Activated gamma-delta T cell (primary cell): ENCODE measurements at places on chromosomes 12 and 14.

DNA sequence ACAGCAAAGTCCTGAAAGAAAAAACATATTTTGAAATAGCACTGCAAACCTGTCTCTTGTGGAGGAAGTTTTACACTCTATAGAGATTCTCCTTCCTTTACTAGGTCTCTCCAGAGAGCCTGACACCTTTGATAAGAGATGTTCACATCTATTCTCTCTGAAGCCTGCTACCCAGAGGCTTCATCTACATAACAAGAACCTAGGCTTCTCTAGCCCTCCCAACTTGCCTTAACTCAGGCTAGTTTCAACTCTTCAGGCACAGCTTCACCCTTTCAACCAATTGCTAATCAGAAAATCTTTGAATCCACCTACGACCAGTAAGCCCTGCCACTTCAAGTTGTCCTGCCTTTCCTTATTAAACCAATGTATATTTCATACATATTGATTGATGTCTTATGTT is 60.6 kb downstream of the IFNG start:
- DNase-seq, result no peak

DNA sequence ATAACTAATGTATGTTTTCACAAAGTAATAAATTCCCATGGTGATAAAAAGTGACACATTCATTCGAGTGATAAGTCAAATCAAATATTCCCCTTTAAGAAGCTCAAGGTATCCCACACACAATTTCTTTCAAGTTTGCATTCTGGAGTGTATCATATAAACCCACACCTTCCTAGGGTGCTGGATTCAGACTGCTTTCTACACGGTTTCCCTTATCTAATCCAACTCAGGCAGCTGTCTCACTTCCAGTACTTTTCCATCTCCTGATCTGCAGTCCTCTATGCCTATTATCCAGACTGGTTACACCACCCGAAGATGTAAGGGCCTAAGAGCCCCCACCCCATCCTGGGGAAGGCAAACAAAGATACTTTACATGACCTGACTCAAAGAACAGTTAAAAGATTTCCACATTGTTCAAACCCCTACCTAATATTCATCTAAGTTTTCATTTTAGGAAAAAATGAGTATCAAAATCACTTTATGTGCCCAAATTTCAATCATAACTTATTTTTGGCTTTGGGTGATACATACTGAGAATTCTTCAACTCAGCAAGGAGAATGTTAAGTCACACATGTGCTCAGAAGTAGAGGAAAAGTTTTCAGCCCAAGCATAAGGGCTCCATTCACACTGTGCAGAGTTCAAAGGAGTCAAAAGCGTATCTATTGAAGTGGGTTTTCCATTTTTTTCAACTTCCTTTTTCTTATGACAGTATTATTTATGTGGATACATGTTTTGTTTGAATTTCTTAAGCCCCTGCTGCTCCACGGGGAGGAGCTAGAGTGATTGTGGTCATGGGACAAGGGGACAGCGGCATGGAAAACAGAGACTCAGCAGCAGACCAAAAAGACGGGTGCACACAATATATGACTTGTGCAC is 41.8 kb downstream of the CORO1C start:
- no peak for DNase-seq

GRCh38 chr14:50892255-50892654 is 20.4 kb downstream of the ABHD12B start:
- DNase-seq, result no peak

DNA sequence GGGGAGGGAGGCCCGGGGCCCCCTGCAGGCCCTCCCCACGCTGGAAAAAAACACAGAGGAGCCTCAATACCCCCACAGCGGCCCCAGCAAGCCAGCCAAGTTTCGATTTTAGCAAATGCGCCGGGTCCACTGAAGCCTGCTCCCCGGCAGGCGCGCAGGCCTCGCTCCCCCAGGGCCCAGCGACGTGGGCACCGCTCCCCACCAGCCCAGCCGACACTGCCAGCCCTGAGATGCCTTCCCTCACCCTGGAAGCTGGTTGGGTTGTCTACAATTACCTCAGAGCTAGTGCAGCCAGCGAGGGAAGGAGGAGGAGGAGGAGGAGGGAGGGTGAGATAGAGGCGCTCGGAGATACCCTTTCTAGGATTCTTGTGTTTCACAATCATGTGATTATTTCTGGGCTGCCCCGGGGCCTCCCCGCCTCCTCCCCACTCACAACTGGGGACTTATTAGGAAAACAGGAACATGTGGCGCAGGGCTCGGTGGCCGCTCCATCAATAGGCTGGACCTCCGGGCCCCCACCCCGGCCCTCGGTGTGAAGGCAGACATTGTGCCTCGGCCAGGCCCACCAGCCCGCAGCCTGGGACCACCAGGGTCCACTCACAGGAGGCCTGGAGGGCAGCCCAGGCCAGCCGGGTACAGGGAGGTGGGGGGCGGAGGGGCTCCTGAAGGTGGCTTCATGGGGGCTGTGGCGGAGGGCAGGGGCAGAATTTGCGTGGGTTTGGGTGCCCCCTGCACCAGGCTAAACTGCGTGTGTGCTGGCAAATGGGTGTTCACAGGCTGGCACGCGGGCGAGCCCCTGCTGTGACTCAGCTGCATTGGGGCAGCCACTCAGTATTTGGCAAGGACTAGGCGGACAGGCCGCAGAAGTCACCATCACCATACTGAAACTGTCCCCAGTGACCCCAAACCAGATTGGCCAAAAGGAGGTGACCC is 109.9 kb downstream of the NCOR2 start:
- DNase-seq, result peak; percentile 54

DNA sequence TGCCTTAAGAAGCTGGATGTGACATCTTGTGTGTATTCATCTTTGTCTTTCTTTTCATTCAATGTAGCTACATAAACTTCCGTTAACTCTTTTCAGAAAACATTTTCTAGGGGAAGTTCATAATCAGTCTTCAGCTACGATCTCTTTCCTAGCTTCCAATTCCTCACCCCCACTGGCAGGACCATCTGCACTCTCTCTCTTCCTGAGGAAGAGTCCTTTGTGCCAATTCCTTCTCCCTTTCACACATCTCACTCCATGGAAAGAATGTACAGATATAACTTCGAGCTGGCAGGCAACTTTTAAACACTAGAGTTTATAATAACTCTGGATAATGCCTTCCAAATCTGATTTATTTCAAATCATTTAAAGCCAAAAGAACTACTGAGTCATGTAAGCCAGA is 495.7 kb downstream of the GALC start:
- no peak for DNase-seq

- no peak for DNase-seq
Observed at GRCh38 chr14:68466491-68466977, 326.3 kb downstream of the ZFP36L1 start.

DNA sequence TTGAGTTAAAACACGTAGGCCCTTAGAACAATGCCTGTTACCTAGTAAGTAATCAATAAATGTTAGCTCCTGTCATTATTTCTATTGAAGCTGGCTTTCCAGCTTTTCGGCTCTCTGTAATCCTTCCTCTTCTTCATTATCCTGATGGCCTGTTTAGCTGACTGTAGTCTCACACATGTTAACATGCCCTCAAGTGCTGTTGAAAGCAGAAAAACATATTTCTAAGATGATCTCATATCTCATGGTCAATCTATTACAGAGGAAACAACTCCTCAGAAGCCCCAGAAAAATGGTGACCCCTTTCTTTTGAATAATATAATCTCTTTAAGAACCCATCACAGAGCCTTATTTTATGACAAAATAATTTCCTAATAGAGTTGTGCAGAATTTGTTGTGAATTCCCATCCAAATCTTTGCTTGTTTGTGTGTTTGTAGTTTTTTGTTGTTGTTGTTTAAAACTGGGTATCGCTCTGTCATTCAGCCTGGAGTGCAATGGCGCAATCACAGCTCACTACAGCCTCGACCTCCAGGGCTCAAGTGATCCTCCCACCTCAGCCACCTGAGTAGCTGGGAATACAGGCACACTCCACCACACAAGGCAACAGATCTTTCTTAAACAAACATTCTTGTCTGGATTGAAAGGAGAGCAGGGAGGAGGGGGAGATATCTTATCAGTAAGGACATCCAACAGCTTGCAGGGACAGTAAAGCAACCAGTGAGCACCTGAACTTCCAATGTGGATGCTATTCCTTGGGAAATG is 242.5 kb upstream of the CAND1 start:
- no peak for DNase-seq

DNA sequence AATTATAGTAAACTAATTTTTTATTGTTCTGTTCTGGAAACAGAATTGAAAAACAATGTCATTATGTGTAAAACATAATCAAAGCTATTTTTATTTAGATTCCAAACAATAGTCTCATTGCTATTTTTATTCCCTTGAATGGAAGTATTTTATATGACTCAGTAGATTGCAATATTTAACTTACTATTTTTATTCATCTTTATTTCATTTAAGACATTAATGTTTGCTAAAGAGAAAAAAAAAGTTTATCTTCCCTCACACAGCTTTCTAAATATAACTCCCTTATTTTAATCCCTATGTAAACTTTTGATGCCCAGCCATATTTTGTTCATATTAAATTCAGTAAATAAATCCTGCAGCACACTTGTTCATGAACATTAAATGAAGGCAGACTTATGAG is 622.4 kb downstream of the SLC6A15 start:
- no peak for DNase-seq

DNA sequence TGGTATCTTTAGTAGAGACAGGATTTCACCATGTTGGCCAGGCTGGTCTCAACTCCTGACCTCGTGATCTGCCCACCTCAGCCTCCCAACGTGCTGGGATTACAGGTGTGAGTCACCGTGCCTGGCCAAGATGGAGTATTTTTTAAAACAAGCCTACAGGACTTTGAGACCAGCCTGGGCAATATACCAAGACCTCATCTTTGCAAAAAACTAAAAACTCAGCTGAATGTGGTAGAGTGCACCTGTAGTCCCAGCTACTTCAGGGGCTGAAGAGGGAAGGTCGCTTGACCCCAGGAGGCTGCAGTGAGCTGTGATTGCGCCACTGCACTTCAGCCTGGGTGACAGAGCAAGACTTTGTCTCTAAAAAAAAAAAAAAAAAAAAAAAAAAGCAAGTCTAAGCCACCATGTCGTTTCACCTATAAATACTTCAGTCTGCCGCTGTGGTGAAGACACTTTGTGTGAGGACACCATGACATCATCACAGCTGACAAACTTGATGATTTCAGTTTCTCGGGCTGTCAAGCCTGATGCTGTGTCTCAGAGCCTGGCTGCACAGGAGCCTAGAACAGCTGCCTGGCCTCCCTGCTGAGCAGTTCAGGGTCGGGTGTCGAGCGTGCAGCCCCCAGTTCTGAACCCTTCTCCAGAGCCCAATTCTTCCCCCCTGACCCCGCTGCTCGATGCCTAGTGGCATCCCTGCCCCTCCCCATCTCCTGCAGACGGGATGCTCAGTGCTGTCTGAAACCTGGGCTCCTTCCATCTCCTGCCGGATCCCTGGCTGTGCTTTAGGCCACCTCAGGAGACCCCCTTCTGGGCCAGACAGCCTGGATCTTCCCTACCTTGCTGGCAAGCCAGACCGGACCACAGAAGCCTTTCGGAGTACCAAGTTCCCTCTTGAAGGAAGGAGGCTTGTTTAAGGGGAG is 119.2 kb upstream of the EVL start:
- no peak for DNase-seq

DNA sequence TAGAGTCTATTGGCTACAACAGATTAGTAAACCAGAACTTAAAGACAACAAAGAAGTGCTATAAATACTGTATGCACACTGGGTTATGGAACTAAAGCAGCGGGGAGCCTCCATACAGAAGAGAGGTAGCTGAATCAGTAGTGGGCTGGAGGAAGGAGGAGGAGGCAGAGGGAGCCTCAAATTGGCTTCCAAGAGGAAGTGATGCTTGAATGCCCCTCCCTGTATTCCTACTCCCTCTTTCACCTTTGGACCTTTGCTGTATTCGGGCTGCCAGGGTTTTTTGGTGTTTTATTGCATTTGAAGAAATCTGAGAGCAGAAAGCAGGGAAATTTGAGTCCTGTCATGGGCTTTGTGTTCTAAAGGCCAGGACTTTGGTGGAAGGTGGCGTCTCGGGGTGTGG is 104.0 kb upstream of the PTPRB start:
- DNase-seq, result no peak

DNA sequence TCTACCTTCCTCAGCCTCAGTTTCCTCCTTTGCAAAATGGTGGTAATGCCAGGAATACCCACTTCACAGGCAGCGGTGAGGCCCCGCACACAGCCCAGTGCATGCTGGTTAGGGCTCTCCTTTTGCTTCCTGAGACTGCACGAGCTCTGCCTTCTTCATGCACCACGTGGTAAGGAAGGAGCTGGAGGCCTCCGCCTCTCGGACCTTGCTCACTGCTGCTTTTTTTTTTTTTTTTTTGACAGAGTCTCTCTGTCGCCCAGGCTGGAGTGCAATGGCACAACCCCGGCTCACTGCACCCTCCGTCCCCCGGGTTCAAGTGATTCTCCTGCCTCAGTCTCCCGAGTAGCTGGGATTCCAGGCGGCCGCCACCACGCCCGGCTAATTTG is 18.1 kb downstream of the TAMALIN start:
- DNase-seq, result no peak

DNA sequence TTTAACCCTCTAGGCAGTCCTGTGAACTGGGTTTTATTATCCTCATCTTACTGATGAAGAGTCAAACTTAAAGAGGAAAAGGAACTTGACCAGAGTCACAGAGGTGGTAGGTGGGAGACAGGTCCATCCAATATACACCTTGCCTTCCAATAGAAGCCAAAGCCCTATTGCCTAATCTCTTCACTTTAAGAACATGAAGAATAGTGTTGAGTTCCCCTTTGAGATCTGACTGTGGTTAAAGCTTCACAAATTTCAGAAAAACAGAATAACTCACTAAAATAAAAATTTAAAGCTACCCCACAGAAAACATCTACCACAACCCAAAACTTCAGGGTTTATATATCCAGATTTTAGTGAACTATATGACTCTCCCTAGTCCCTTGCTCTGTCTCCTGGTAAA is 115.4 kb downstream of the ETV6 start:
- DNase-seq, result no peak

- no peak for DNase-seq
Observed at GRCh38 chr14:35406506-35407305, 2.2 kb upstream of the NFKBIA start.

DNA sequence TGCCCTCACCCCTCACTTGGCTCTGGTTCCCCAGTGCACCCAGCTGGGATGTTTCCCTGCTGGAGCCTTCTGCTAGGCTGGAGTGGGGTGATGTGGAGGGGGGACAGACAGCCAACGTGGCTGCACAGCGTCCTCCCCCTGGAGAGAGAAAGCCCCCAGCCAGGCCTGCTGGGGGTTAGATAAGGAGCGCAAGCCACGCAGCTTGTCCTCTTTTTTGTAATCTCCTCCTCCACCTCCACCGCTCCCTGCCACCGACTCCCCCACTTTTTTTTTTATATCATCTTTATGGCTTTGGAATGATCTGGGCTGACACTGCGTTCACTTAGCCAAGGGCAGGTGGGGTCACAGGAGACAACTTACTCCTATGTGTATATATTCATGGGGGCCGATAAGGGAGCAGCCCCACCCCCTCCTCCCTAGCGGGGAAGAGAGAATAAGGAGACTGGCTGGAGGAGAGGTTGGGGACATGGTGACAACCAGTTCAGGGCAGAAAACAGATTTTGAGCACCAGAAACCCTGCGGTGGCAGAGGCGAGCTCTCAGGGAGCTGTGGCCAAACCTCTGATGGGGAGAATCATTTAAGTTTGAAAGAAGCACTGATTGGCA is 169.9 kb upstream of the LHX5 start:
- DNase-seq, result no peak
